Activated CD8-positive, alpha-beta memory T cell treated with anti-CD3 and anti-CD28 coated beads, Interleukin-2, amount 10 ng/mL, durations not matched to agents 7 days and 5 days (primary cell): ENCODE measurements at places on chromosomes 11 and 22. TPM values are rescaled to one million over a fixed set of nuclear protein-coding genes. Genes with fewer than 3 reads are reported as not detected.
A peak's percentile ranks its signal among the peaks of the same experiment; 100 is the strongest.

RIMBP3B gene
- total RNA-seq = 0.09 TPM

GRIA4 gene
- total RNA-seq = not detected

BTG4 gene
- total RNA-seq = not detected

ACCSL gene
- total RNA-seq = not detected

RIN1 gene
- total RNA-seq = 2.5 TPM

NCR3LG1 gene
- 0.47 TPM for total RNA-seq

LRRC10B gene
- not detected for total RNA-seq

CABP7 gene
- total RNA-seq = not detected

OR51B2 gene
- total RNA-seq = not detected

NRGN gene
- 6.6 TPM for total RNA-seq

TUBA8 gene
- 1.7 TPM for total RNA-seq

CHRDL2 gene
- not detected for total RNA-seq

PANX2 gene
- 1.8 TPM for total RNA-seq

MMP7 gene
- not detected for total RNA-seq

ACAD8 gene
- total RNA-seq = 29.4 TPM

TEX12 gene
- total RNA-seq = not detected

TTC9C gene
- 47.5 TPM for total RNA-seq

SLC22A8 gene
- not detected for total RNA-seq

GRCh38 chr11:17293311-17293710 lies 16.8 kb downstream of the NUCB2 start:
- DNase-seq = no peak

- no peak for DNase-seq
Observed at GRCh38 chr11:73579641-73580434, 18.1 kb downstream of the FAM168A start.

GRCh38 chr11:45339729-45340519 lies 53.8 kb upstream of the SYT13 start:
- peak; percentile 94 for DNase-seq

GRCh38 chr11:31987118-31988005 lies 103.5 kb upstream of the RCN1 start:
- no peak for DNase-seq

DNA sequence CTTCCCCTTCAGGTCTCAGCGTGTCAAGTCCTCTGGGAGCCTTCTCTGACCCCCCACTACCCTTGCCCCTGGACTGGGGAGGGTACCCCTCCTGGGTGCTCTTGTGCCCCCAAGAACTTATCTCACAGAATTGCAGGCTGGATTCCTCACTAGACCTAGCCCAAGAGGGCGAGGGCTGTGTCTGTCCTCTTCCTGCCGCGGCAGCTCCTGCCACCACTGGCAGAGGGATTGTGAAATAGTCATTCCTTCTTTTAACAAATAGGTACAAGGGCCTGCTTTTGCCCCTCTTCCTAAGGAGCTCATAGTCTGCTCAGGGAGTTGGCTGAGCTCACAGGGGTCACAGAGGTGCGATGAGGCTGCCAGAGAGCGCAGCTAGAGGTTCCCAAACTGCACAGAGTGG lies 5.5 kb downstream of the RAB36 start:
- no peak for DNase-seq

DNA sequence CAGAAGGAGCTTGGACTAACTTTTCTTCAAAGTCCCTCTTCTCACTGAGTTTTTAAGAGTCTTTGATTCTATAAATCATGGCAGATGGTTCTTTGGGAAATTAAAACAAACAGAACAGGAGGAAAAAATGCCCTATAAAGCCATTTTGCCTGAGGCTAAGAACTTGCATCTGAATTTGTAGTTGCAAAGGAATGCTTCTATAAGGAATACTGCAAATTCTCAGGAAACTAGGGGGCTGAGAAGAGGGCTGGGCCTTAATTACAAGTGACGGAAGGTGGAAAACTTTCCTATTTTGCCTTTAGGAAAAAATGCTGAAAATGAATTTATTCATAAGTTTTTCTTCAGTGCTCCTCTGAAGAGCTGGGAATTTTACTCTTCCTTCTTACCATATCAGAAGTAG lies 90.0 kb upstream of the NARS2 start:
- no peak for DNase-seq

DNA sequence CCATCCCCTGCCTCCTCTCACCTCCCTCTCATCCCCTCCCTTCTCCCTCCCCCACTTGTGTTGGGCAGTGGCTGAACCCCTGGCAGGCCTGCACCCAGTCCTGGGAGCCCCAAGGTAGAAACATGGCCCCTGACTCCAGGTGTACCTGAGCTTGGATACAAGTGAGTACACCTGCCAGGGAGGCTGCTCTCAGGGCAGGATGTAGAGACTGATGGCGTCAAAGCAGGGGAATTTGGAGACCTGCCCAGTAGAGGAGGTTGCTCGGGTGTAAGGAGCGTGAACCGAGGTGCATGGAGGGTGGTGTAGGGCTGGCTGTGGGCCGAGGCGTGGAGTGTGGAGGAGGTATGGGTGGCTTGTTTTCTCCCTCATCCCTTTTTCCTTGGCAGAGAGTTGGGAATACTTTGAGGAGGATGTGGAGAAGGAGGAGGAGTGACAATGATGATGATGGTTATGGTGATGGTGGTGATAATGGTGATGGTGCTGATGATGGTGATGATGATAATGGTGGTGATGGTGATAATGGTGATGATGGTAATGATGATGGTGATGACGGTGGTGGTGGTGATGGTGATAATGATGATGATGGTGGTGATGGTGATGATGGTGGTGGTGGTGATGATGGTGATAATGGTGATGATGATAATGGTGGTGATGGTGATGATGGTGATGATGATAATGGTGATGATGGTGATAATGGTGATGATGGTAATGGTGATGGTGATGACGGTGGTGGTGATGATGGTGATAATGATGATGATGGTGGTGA lies 12.3 kb downstream of the MRGPRG start:
- DNase-seq = no peak

GRCh38 chr11:100585728-100586127 lies 101.4 kb upstream of the ARHGAP42 start:
- DNase-seq = no peak

- no peak for DNase-seq
Observed at GRCh38 chr11:81970886-81971285, 762.8 kb downstream of the FAM181B start.

DNA sequence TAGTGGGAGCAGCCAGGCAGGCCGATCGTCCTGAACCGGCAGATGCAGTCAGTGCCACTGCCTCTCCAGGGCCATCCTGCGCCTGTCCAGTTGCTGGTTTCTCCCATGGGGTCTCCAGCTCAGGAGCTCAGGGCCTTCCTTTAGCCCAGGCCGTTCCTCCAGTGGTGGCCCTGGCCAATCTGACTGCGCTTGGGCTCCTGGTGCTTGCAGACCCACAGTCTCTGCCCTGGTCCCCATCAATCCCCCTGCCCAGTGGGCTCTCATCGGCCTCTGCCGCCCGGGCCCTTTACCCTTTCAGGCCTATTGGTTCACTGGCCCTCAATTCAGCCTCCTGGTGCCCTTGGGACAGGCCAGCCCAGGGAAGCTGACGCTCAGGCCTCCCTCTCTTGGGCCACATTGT lies 29.2 kb upstream of the TSKU start:
- DNase-seq = no peak

GRCh38 chr11:30244265-30244664 lies 13.5 kb downstream of the FSHB start:
- DNase-seq = no peak

- DNase-seq = no peak
Observed at GRCh38 chr11:99241066-99241465, 220.3 kb downstream of the CNTN5 start.

DNA sequence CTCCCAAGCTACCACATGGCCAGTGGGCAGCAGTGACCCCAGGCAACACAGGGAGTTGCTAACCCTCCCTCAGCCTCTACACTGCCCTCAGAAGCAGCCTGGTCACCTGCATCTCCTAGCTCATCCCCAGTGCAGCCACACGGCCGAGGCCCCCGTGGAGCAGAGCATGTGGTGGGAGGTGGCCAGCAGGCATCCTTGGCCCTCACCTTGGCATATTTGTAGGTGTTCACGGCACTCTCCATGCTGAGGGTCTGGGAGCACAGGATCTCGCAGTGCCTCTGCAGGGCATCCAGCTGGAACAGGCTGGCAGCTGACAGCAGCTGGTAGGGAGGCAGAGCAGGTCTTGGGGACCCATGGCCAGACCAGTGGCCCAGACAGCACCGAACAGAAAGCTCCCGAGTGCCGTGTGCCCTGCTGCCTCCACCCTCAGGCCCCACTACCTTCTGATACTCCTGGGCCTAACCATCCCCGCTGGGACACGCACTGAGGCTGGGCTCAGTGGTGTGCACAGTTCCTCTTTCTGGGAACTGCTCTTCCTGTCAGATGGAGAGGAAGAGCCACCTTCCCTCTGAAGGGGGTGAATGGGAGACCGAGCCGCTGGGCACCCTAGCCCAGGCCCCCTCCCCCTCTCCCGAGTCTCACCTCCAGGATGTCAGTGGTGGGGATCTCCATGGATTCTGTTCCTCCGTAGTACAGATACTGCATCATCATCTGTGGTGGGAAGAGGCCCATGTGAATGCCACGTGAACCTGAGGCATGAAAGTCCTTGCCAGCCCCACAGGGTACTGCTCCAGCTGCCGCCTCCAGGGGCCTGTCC lies 48.8 kb downstream of the NAT10 start:
- DNase-seq = no peak

DNA sequence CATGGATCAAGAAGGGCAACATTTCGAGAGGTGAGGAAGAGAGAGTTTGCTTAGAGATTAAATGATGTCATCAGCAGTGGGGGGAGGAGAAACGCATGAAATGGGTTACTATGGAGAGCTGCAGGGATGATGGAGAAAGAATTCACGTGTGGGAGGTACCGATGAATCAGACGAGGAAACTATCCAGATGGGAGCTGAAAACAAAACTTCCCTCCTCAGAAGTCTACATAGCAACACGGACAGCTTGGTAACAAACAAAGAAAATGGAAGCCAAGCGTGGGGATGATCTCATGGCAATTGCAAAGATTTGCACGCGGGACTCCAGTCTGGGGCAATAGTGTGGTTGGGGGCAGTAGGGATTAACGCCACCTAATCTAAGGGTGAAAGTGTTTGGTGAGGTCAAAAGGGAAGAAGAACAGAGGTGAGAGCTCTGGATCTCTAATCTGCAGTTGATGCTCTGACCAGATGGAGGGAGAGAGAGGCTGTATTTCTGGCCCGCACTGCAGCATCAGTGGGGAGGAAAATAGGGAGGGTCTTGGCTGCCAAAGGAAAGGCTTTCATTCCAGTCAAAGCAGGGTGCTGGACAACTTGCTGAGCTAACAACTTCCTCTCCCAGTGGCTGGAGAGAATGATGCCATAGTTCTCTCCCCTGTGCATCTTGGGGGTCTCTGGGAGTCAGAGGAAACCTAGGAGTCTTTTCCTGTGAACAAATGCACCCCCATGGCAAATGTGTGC lies 43.4 kb upstream of the CSNK2A3 start:
- DNase-seq = no peak

- DNase-seq = no peak
Observed at GRCh38 chr11:10898003-10898762, 40.3 kb upstream of the ZBED5 start.

DNA sequence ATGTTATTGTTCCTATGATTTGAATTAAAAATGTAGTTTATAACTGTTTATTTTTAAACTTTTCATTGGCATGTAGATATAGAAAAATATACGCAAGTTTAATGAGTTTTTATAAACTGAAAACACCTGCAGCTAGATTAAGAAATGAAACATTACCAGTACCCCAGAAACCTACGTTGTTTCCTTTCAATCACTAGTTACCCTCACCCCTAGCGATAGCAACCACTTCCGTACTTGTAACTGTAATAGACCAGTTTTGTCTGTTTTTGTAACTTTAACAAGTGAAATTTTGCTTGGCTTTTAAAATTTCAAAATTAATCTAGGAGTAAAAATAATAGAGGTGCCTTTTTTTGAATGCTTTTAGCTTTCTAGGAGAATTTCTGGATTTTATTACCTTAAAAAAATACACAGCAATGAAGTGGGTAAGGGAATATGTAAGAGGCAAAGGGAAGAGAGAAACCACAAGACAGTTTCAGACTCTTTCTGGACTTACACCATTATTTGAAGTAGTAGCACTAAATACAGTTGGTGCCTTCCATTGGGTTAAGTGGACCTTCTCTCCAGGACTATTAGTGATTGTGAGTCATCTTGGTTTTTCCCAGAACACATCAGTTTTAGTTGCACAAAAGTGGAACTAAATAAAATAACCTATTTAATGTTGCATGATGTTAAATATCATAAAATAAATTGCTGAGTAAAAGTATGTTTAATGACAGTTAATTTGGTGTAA lies 18.7 kb upstream of the NAT10 start:
- DNase-seq = no peak

GRCh38 chr11:46520971-46521745 lies 72.7 kb downstream of the AMBRA1 start:
- no peak for DNase-seq

DNA sequence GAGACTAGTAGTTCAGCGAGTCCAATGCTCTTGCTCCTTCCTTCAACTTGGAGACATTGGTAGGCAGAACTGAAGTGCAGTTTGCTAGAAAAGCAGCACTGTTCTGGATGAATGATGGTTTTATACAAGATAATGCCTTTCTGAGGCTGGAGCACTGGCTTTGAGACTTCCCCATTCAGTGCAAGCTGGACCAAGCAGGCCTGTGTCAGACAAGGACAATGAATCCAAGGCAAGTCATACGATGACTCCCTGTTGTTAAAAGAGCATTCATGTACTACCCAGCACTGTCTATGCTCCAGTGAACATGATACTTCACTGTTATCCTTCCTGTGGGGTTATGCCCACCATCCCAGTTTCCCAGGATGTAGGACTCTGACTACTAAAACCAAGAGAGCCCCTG lies 242.3 kb upstream of the RAG2 start:
- DNase-seq = no peak

- no peak for DNase-seq
Observed at GRCh38 chr11:121250843-121251242, 41.7 kb upstream of the SC5D start.

GRCh38 chr11:114165326-114166230 lies 106.1 kb downstream of the ZBTB16 start:
- no peak for DNase-seq

GRCh38 chr11:2768471-2769408 lies 68.9 kb upstream of the KCNQ1OT1 start:
- peak; percentile 34 for DNase-seq

- peak; percentile 87 for DNase-seq
Observed at GRCh38 chr22:35629406-35630216, 12.5 kb upstream of the MB start.

GRCh38 chr11:112156956-112157766 lies 6.7 kb downstream of the IL18 start:
- DNase-seq = no peak

- no peak for DNase-seq
Observed at GRCh38 chr11:115155978-115156377, 348.2 kb downstream of the CADM1 start.
